ENCODE measurements at places on chromosomes 16 and 17.

- DNase-seq, result no peak
Measured at GRCh38 chr17:49000943-49001342, 3.8 kb downstream of the IGF2BP1 start.

DNA sequence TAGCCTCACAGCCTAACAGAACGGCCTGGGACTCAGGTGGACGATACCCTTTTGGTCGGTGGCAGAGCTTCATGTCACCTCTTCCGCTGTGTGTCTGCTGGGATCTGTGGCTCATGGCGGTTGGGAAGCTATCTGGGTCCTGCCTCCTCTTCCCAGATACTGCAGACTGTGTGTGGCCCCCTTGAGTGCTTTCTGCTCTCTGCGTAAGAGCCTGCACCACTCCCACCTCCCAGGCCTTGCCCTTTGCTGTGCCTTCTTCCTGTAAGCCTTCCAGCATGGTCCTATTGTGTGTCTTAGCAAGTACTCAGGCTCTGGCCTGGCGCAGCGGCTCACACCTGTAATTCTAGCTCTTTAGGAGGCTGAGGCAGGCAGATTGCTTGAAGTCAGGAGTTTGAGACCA, 17.5 kb upstream of the ADCY7 start:
- DNase-seq, result no peak

DNA sequence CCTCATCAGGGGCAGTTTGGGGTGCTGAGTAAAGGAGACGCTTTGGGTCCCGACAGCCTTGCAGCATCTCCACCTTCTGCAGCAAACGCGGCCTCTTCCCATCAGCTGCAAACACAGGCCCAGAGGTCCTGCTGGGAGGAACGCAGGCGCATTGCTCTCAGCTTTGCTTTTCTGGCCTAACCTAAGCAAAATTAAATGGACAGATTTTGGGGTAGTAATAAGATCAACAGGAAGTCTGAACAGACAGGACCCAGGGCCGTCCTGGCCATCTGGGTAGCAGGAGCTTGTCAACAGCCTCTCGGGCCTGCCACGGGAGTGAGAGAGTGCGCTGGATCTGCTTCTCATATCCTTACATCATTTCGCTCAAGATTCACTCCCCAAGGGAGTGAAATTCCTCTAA, 7.2 kb downstream of the NUBP1 start:
- DNase-seq, result no peak

- DNase-seq, result no peak
Measured at GRCh38 chr17:17411692-17412091, 65.1 kb upstream of the MED9 start.

DNA sequence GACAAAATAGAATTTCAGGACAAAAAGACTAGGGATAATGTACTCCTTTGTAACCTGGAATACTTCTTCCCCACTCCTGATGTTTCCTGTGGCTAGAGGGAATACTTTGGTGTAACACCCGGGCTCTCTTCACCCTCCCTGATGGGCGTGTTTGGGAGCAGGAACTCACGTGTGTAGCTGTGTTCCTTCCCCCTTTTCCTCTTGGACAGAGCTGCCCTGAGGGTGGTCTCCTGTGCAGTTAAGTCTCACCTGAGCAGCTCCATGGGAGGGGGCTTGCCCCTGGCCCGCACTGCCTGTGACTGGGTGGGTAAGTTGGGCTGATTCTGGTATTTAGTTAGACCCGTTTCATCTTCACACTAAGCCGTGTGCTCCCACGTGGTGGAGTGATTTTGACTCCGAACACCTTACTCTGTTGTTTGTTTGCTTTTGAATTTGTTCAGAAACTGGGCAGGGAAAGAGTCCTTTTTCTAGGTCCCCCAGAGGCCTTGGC, 87.9 kb downstream of the OR1D5 start:
- no peak for DNase-seq

DNA sequence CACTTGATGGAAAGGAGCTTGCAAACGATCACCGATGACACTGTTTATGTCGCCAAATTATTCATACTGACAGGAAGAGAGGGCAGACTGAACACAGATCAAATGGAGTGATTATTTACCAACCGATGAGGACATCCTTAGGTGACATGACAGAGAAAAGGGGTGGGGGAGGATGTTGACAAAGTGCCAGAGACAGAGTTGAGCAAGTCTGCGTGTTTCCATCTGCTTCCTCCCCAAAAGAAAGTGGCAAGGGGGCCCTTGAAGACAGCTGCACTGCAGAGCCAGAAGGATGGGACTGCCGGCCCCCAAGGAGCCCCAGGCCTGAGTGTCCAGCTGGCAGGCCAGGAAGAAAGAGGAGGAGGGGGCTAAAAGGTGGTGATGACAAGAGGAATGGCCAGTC, 191.0 kb upstream of the RPL38 start:
- peak; percentile 30 for DNase-seq

DNA sequence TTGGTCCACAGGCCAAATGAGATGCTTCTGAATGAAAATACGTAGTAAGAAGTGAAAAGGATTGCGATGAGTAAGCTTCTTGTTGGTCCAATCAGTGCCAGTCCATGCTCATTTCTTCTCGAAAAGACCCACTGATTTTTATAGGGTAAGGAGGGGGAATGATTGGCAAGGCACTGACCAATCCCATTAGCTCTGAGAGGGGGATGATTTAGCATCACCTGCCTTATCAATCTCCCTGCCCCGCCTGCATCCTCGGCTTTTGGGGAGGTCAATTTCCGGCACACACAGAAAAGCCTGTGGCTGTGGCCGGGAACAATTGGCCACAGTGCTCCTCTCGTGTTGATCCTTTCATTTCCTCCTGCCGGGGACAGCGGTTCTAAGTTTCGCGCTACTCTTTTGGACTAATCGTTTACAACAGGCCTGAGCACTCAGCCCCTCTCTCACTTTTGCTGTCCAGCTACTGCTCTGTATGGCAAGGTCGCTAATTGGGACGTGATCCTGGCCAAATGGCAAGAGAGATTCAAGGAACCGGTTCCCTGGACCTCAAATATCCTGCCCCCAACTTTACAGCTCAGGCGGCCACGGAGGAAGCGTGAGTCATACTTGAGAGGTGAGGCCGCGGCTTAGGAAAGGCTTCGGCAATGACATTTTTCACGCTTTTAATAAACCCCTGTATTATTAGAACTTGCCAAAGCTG, 43.1 kb downstream of the TBX4 start:
- DNase-seq, result no peak

GRCh38 chr16:13909069-13909468, 10.9 kb upstream of the ERCC4 start:
- DNase-seq, result no peak

DNA sequence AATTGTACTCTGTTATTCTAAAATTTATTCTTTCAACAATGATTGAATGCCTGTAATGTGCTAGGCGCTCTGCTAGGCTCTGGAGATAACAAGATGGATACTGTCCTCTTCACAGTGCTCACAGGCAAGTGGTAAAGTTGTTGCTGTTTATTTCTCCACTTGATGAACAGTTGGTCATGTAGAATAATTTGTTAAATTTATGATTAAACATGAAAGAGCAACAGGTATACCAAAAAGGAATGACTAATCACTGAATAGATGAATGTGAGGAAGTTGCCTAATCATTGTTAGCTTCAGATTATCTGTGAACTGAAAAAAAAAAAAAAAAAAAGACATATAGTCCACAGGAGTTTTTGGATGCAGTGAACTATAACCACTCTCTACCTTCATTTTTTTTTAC, 62.3 kb downstream of the NFATC3 start:
- DNase-seq, result no peak

DNA sequence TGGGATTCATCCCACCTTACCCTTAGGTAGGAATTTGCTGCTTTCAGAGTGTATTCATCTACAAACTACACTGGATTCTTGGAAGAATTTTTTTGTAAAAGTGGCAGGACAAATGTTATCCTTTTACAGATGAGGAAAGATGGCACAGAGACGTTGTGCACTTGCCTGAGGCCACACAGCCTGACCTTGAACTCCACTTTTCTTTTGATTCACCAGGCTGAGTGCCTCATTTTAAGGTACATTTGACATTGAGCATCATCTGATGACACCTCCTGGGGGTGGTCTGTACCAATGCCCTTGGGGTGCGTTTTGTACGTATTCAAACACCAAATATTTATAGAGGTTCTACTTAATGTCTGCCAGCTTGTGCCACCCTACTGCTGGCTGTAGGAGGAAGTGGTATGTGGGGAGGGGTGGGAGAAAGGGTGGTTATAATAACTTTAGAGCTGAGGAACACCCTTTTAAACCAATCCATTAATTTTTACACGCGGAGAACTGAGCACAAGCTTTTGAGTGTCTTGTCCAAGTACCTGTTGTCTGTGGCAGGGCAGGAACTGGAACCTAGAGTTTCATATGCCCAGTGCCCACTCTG, 29.1 kb downstream of the HS3ST3B1 start:
- DNase-seq, result no peak

DNA sequence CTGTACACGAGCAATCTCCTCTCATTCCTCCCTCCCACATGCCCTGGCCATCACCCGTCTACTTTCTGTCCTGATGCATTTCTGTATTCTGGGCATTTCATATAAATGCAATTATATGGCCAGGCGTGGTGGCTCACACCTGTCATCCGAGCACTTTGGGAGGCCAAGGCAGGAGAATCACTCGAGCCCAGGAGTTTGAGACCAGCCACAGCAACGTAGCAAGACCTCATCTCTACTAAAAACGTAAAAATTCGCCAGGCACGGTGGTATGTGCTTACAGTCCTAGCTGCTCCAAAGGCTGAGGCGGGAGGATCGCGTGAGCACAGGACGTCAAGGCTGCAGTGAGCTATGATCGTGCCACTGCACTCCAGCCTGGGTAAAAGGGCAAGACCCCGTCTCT, 4.8 kb downstream of the MEAK7 start:
- DNase-seq, result no peak

- DNase-seq, result no peak
Measured at GRCh38 chr17:63531022-63531965, 8.1 kb downstream of the KCNH6 start.

GRCh38 chr17:59056857-59057256, 49.8 kb downstream of the TRIM37 start:
- DNase-seq, result no peak

Measured in activated naive CD4-positive, alpha-beta T cell (primary cell).